H9 (cell line): ENCODE measurements at places on chromosomes 3 and 15.

DNA sequence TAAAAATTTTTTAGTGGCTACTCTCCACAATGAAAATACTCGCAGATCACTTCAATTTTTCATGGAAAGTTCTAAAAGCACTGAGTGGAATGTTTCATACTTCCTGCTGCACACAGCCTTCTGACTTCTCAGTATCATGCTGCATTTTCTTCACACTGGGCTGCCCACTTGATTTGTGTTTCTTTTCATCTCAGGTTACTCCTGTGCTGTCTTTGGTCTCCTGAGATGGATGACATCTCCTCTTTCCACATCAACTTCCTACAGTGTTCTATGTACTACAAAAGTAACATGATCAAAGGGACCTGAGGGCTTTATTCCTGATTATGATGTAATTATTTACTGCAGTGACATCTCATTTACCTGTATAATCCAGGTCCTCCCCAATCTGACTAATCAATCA is 927.7 kb downstream of the ROBO2 start:
- DNase-seq, result no peak

DNA sequence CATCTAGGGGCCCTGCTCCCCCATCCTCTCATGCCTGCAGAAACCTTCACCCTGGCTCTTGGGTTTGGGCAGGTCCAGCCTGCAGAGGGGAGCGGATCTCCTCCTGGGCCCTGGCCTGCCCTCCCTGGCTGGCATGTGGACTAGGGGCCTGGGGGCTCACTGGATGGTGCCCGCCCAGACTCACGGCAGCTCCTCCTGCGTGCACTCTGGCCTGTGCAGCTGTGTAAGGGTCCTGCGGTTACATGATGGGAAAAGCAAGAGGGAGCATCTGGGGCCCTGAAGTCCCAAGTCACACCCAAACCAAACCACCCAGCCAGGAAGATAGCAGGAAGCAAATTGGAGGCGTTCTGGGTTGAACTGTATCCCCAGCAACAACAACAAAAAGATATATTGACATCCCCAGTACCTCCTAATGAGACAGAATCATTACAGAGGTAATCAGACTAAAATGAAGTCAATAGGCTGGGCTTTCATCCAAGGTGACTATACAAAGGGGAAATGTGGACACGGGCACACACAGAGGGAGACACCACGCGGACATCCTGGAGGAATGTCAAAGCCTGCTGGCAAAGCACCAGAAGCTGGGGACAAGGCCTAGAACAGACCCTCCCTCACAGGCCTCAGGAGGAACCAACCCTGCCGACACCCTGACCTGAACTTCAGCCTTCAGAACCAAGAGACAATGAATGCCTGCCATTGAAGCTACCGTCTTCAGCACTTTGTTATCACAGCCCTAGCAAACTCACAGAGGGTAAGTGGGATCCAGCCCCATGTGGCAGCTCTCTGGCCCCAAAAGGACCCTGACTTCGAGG is 10.4 kb upstream of the CLK3 start:
- DNase-seq, result no peak

DNA sequence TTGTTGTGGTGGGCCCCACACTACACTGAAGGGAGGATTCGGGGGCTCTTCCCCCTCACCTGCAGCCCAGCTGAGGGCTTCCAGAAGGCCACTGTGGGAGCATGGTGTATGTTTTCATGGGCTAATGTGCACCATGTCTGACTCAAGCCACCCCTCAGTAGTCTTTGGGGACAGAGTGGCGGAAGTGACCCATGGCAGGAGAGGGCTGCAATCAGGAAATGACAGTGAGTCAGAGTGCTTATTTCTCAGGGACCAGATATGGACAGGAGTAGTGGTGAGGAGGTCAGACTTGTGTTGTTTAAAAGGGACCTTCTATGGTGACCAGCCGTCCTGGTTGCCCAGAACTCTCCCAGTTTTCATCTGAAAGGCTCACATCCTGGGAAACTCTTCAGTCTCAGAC is 32.8 kb upstream of the SLC9A9 start:
- no peak for DNase-seq

- no peak for DNase-seq
Observed at GRCh38 chr3:182618981-182619591, 174.2 kb upstream of the ATP11B start.

GRCh38 chr15:40111888-40112287 is 3.2 kb upstream of the BMF start:
- no peak for DNase-seq

DNA sequence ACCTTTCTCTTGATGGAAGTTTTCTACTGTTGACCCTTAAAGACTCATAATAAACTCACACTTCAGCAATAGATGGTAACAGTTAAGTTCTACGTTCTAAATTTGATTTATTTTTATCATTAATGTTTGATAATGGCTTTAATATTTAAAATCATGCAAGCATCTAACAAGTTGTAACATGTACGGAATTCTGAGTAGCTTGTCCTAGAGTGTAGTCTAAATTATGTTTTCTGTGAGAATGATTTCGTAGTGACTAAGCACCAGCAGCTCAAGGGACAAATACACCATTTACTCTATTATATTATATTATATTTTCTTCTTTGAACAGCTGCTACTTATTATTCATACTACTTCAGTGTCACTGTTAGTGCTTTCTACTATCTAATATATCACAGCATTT is 345.6 kb downstream of the NLGN1 start:
- DNase-seq, result no peak

- no peak for DNase-seq
Observed at GRCh38 chr3:94359996-94360395, 297.1 kb downstream of the NSUN3 start.

- DNase-seq, result no peak
Observed at GRCh38 chr3:61200270-61200669, 51.0 kb downstream of the FHIT start.

DNA sequence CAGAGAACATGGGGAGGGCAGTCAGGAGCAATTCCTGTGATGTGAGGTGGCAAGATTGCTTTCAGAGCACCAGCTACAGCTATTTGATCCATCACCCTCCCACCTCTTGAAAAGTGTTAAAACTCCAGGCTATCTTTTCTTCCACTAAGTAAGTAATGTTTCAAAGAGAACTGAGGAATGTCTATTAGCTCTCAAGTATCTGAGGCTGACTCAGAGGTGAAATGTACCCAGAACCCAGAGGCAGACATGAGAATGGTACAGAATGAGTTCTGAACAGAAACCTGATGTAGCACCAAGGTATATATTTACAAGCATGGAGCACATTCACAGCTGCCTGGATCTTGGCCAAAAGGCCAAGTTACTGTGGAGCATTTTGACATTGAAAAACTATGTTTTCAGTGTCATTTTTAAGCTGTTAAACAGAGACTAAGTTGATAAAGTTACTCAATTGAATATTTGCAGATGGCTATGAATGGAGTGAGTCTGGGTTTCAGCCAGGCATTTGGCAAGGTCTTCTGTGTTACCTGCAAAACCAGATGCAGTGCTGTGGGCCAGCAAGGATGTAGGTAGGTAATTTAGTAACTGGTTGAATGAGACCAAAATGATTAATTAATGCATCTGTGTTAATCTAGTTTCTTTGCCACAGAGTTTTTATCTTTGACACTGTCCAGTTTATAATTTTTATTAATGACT is 227.7 kb upstream of the CD96 start:
- no peak for DNase-seq

DNA sequence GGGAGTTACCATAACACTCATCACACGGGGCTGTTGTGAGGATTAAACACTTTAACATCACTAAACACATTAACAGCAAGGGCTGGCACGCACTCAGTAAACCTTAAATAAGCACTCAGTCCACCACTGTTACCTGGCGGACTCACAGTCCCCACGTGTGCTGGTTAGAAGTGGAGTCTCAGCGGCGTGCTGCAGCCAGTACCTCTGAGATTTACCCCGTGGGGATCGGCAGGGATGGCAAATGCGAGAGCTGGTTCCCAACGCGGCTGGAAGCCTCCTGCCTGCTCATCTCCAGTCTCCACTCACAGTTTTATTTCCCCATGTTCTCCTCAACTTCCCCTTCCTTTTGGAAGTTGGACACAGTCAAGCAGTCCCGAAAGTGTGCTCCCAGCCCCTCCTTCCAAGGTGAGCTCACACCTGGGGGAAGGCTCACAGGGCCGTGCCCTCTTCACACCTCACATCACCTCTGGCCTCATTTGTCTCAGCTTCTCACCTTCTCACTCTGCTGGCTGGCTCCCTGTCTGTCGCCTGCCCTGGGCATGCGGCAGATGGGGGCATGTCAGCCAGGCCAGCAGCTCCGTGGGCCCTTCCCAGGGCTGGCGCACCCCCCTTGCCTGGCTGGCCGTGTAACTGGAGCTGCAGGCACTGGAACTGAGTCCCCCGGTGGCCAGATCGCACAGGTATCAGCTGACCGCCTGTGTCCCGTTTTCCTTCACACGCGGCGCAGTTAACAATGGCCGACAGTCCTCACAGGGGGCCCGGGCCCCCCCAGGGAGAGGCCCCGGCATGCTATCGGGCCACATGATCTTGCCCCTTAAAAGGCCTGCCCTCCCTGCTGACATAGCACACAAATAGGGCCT is 87.1 kb downstream of the WNT7A start:
- no peak for DNase-seq

GRCh38 chr3:27511724-27512422 is 27.7 kb upstream of the SLC4A7 start:
- no peak for DNase-seq

- DNase-seq, result no peak
Observed at GRCh38 chr3:101988596-101988995, 139.3 kb downstream of the NFKBIZ start.

DNA sequence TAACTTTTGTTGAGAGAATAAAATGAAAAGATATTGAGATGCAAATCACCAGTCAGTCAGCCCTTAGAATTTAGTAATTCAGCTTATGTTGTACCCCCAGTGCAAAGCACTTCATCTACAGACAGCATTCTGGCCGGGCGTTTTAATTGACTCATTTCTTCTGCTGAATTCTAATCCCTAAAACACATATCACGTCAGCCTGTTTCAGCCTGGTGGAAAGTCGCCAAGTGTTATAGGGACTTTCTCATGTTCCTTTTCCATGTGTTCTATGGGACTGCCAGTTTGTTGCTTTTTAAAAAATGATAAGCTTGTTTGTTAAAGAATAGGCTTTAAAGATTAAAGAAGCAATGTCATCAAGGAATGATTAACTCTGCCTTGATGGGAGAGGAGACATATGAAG is 169.7 kb upstream of the BFSP2 start:
- no peak for DNase-seq

- DNase-seq, result no peak
Observed at GRCh38 chr3:175047786-175048185, 188.7 kb downstream of the NAALADL2 start.

GRCh38 chr15:62109982-62110851 is 43.4 kb downstream of the C2CD4A start:
- no peak for DNase-seq

DNA sequence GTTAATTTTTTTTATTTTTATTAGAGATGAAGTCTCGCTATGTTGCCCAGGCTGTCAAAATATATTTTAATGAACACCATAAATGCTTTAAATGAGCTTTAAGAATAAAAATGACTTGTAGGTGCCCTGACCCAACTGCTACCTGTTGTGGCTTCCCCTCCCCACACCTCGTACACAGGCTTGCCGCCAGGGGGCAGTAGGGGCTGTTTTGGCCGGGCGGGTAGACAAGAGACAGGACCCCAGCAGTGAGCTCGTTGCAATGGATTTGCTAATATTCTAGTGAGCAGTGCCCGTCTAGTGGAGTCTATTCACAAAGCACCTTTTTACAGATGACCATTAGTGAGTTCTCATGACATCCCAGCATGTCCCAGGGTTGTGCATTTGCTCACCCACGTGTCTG is 418.1 kb downstream of the OCA2 start:
- DNase-seq, result no peak

DNA sequence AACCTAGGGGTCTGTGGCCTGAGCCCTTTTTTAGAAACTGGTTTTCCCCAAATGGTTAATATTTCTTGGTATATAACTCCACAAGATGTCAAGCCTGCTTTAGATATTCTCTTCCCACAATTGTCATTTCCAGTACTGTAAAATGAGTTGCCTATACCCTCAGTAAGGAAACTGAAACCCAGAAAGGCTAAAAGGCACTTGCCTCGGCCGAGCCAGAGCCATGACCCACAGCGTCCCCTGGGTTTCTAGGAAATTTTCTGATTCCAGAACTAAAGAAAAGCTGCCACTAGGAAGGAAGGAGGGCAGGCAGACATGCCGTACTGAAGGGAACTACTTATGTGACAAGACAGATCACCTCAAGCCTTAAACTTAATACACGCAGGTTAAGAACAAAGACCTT is 59.1 kb downstream of the ATP8B4 start:
- DNase-seq, result peak; percentile 34

DNA sequence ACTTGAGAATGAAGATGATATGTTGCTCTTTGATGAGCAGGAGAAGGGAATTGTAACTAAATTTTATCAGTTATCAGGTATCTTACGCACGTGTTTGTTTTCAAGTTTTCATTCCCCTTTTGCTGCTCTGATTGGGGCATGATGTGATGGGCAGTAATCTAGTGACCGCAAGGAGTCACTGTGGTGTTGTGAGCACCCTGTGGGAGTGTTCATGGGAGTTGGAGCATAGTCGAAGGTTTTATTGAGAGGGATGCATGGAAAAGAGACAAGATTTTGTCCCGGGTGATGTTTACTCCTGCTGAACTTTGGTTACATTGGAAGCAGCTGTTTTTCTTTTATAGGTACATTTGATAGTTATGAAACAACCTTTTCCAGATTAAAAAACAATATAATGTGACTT is 2.1 kb downstream of the FAN1 start:
- DNase-seq, result no peak

- DNase-seq, result no peak
Observed at GRCh38 chr15:32091505-32092380, 61.4 kb downstream of the CHRNA7 start.

- DNase-seq, result no peak
Observed at GRCh38 chr3:55654123-55654760, 167.1 kb upstream of the WNT5A start.

DNA sequence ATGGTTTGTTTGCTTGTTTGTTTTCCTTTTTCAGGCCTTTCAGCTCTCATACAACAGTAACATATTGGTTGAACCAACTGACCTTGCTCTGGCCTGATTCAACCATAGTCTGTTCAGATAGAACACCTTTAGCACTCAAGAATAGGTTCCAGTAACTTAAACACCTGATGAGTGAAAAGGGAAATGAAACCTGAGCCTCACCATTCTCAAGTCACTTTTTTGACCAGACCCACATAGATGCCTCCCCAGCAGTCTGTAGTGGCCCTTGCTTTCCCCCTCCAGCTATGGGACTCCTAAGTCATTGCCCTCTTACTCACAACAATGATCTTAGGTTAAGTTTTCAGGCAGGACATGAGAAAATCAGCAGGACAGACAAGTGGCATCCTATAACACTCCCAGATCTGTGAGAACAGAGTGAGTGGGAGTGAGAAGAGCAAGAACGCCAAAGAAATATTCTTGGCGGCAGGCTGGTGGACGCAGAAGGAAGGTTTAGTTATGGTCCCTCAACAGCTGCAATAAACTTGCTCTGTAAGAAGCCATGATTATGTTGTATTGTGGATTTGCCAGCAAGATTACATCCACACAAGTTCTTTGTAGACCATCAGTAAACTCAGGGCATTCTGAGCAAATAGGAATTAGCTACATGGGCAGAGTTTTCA is 367.5 kb downstream of the MECOM start:
- no peak for DNase-seq

GRCh38 chr3:51295625-51296024 is 89.5 kb upstream of the MANF start:
- DNase-seq, result no peak

GRCh38 chr15:58518626-58519025 is 86.8 kb downstream of the LIPC start:
- no peak for DNase-seq
